ENCODE measurements at places on chromosomes 7 and 10.

DNA sequence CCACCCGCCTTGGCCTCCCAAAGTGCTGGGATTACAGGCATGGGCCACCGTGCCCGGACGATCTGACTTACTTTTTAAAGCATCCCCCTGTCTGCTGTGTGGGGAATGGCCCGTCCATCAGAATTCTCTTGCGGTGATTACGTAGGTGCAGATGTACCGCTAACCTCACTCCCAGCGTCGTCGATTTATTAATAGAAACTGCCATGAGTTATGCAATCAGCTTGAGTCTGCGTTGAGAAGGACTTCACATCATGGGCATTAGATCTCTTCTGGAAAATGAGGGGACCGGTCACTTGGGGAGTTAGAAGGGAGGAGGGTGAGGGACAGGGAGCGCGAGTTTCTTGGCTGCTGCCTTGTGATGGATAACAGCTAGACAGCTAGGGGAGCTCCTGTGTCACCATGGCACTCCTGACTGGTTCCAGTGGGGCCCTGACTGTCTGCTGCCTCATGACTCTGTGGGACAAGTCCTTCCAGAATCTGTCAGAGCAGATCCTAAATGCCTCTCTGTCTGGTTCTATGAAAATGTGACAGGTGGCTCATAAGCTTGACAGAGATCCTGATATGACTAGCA is 35.2 kb downstream of the POR start:
- no peak for DNase-seq

DNA sequence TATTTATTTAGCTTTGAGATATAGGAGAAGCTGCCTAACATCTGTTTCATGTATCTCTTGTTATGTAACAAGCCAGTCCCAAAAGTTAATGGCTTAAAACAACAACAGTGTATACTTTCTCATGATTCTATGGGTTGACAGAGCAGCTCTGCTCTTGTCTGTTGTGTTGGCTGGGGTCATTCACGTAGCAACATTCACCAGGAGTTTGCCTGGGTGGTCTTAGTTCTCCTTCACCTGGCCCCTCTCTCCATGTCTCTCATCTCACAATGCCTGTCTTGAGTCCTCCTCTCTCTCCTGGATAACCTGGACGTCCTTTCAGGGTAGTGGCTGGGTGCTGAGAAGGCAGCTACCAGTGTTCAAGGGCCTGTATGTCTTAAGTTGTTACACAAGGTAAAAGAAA is 27.5 kb downstream of the INPP5F start:
- no peak for DNase-seq

DNA sequence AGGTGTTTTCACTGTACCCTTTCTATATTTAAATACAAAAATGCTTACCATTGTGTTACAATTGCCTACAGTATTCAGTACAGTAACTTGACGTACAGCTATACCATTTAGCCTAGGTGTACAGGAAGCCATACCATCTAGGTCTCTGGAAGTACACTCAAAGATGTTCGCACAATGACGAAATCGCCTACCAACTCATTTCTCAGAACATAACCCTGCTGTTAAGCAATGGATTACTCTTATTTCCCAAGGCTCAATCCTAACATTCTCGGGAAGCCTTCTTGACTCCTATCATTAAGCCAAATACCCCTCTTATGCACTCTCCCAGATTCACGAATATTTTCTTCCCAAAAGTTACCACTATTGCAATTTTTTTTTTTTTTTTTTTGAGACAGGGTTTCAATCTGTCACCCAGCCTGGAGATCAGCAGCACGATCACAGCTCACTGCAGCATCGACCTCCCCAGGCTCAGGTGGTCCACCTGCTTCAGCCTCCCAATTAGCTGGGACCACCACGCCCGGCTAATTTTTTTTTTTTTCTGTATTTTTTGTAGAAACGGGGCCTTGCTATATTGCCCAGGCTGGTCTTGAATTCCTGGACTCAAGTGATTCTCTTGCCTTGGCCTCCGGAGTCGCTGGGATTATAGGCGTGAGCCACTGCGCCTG is 1.5 kb downstream of the CWF19L1 start:
- DNase-seq = no peak

DNA sequence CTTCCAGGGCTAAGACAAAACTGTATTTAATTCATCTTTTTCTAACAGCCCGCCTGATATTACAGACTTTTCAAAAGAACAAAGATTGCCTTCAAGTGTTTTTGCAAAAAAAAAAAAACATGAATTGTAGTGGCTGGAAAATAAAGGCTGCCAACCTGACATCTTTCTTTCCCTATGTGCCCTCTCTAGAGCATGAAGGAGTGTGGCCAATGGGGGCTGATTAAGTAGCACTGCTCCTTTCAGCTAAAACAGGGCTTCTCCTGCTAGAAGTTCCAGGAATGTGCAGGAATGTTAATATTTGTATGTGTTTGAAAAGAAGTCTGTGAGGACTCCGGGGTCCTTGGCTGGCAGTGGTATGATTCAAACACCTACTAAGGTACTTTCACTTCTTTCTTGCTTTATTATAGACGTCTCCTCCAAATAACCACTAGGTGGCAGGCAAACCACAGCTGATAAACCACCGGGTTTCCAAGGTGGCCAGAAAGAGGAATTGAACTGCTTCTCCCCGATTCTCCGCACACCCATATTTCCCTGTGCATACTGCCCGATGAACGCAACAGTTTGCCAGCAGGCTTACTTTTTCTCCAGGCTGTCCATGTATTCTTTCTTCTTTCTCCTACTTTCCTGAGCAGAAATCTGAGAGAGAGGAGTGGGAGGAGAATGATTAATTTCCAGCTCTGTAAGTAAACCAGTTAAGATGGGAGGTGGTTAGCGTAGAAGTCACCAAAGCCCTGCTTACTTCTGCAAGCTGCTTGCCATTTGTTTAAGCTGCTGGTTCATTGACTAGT is 56.8 kb upstream of the DGKI start:
- peak; percentile 45 for DNase-seq

- DNase-seq = no peak
Observed at GRCh38 chr7:22859641-22860290, 37.1 kb upstream of the TOMM7 start.

Measured in activated T-cell treated with anti-CD3 and anti-CD28 coated beads for 4 hours (primary cell).